ENCODE measurements at places on chromosomes 5 and 9.
A peak's percentile ranks its signal among the peaks of the same experiment; 100 is the strongest.

GRCh38 chr9:114386361-114386885, 1.4 kb downstream of the AKNA start:
- DNase-seq, result no peak

DNA sequence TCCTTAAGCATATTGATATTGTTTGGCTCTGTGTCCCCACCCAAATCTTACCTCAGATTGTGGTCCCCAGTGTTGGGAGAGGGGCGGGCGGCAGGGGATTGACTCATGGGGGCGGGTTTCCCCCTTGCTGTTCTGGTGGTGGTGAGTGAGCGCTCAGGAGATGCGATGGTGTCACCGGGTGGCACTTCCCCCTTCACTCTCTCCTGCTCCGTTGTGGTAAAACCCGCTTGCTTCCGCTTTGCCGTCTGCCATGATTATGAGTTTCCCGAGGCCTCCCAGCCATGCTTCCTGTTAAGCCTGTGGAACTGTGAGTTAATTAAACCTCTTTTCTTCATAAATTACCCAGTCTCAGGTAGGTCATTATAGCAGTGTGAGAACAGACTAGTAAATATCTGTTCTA, 229.1 kb downstream of the IRX2 start:
- no peak for DNase-seq

- DNase-seq, result no peak
These were observed 35.2 kb downstream of the DDX4 start for GRCh38 chr5:55773057-55773456.

- DNase-seq, result no peak
These were observed 16.1 kb downstream of the RORB start for GRCh38 chr9:74513221-74513620.

- no peak for DNase-seq
These were observed 64.0 kb upstream of the TLE4 start for GRCh38 chr9:79507801-79508200.

- DNase-seq, result no peak
These were observed 267.6 kb upstream of the DMRT1 start for GRCh38 chr9:573691-574410.

DNA sequence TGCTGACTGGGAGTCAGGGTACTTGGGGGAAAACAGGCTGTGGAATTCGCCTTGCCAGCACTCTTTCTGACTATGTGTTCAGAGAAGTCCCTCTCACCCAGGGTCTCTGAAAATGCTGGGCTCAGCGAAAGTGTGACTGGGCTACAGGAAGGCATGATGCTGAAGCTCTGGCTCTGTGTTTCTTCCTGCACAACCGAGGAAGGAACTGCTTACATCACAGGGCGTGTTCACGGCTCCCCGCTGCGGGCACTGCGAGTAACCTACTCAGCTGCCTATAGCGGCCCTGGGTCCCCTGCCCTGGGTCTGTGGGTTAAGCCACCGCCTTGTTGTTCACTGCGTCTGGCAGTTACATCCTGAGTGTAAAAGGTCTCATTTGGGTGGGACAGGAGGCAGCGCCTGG, 222.4 kb upstream of the IRX4 start:
- DNase-seq, result no peak

GRCh38 chr5:17448877-17449276, 49.2 kb upstream of the TAF11L2 start:
- no peak for DNase-seq

GRCh38 chr9:35114840-35115628, 628 bp downstream of the ATOSB start:
- no peak for DNase-seq

DNA sequence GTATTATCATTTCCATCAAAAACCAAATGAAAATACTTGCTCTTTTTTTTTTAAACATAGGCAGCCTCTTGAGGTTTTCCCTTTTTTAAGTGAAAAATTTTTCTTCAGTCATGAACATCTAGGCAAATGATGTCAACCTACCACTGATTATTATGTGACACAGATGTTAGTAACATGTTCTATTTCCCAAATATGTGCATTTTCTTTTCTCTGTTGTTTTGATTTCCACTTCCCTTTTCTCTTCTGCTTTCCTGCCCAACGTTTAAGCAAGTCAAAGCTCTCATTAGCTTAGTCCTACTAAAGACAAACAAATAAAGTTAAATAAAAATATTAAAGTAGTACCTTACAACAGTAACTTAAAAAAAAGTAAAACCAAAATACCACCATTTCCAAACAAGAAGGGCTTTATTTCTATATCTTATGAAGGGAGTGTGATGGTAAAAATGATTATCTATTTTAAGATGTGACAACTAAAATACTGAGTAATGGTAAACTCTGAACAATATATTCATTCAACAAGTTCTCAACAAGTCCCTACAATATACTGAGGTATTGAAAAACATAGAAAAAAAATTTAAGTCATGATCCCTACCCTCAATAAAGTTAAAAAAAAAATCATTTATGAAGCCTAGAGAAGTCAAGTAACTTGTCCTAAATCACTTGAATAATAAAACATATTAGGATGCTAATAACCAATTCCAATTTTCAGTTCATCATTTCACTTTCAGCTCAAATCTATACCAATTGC, 9.4 kb downstream of the SLC38A9 start:
- DNase-seq, result no peak

DNA sequence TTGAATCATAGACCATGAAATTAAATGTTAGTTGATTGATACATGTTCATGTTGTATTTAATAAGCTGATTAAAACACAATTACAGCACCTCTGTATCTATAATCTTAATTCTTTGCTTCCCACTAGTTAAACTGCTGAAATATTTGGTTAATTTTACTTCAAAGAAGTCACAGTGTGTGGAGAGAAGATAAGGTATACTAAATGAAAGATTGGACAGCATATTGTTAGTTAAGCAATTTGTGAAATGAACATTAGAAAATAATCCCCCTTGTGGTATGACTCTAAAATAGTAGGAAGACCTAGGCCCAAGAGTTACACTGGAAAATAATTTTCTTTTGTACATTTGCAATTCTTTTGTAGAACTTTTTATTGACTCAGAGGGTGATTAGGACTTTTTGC, 30.3 kb downstream of the MAN2A1 start:
- no peak for DNase-seq

- no peak for DNase-seq
These were observed 162.5 kb downstream of the MAPKAP1 start for GRCh38 chr9:125544484-125544883.

GRCh38 chr5:35938568-35939227, at the start of gene CAPSL:
TSS of gene CAPSL (minus strand) at chr5:35938622. CDS start at chr5:35921120, 17,502 bp downstream.
- DNase-seq, result no peak

GRCh38 chr5:35483780-35484179, 133.9 kb upstream of the SPEF2 start:
- no peak for DNase-seq

- no peak for DNase-seq
These were observed 23.3 kb downstream of the RAD1 start for GRCh38 chr5:34891981-34892380.

DNA sequence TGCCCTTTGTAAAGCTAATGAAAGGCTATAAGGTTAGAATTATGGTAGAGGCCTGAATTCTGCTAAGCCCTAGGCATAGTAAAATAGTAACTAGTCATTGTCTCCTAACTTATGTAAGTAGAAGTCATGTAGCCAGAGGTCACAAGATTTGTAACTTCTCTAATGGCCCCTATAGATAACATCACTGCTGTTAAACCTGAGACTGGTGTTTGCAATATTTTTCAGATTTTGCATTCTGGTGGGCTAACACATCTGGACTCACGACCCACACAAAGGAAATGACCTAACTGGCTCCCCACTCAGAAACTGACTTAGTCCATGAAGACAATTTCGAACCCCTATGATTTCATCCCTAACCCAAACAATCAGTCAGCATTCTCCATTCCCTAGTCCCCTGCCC, 37.2 kb upstream of the TTC39B start:
- no peak for DNase-seq

GRCh38 chr5:55517804-55518203, 17.0 kb downstream of the PLPP1 start:
- no peak for DNase-seq

- no peak for DNase-seq
These were observed 204.9 kb downstream of the ERCC6L2 start for GRCh38 chr9:96080364-96080763.

DNA sequence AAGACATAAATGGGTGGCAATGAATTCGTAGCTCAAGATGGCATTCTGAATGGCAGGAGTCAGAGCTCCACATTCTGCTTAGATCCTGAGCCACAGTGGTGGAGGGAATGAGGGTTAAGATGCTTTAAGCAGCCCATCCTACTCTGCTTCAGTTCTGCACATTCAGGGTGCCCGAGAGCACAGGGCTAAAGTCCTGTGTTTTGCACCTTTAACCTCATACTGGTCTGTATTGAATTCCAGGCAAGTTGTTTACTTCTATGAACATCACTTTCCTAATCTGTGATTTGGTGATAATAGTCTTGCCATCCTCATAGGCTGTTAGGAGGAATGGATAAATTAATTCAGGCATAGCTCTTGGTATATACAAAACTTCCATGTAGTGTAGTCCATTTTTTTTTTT, 321.6 kb upstream of the CD180 start:
- DNase-seq, result no peak

DNA sequence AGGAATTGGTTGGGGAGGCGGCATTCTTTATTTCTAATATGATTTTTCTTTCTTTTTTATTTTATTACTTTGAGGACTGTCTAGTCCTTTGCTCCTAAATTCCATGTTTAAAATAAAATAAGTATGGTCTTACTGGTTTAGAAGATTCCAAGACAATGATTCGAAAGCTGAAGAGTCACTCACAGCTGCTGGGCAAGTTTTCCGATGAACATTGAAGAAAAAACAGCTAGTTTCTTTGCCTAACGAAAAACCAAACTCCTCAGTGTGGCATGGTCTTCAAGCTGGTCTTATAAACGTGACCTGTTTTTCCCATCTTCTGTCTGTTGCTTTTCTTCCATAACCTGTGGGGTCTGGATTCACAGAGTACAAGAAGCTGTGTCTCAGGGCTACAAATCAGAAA, 25.1 kb downstream of the ZNF474 start:
- DNase-seq, result no peak

DNA sequence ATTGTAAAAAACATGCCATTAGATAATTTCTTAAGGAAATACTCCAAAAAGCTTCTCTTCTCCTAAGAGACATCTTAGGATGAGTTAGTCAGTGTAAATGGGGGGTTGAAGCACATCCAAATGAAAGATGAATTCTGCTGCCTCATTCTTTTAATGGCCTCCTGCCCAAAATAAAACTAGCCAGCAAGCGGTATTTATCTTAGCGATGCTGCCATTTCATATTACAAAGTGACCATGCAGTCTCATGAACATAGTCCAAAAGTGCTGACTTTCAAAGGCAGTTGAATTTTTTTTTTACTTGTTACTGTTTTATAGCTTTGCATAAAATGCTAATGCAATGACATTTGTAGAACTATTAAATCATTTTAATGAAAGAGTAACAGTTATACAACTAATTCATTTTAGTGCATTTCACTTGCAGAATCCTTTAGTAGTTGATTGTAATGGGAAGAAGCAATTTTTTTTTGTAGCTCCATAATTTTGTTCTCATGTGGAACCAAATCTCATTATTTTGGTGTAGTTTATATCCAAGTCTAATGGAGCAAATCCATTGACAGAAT, 151.5 kb downstream of the CAVIN4 start:
- no peak for DNase-seq

- no peak for DNase-seq
These were observed 33.9 kb upstream of the KCNN2 start for GRCh38 chr5:114327987-114328386.

DNA sequence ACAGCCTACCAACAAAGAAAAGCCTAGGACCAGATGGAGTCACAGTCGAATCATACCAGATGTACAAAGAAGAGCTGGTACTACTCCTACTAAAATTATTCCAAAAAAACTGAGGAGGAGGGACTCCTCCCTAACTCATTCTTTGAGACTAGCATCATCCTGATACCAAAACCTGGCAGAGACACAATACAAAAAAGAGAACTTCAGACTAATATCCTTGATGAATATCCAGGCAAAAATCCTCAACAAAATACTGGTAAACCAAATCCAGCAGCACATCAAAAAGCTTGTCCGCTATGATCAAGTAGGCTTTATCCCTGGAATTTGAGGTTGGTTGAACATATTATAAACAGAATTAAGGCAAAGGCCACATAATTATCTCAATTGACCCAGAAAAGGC, 900.4 kb upstream of the ARRDC3 start:
- no peak for DNase-seq

- DNase-seq, result no peak
These were observed 72.1 kb upstream of the HSPA9 start for GRCh38 chr5:138647261-138647788.

GRCh38 chr9:22683700-22684075, 237.1 kb downstream of the DMRTA1 start:
- DNase-seq, result no peak

DNA sequence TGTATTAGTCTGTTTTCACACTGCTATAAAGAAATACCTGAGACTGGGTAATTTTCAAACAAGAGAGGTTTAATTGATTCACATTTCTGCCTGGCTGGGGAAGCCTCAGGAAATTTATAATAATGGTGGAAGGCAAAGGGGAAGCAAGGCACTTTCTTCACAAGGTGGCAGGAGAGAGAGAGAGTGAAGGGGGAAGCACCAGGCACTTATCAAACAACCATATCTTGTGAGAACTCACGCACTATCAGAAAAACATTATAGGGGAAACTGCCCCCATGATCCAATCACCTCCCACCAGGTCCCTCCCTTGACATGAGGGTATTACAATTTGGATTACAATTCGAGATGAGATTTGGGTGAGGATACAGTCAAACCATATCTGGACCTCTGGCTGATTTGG, 34.7 kb downstream of the ADRB2 start:
- no peak for DNase-seq

DNA sequence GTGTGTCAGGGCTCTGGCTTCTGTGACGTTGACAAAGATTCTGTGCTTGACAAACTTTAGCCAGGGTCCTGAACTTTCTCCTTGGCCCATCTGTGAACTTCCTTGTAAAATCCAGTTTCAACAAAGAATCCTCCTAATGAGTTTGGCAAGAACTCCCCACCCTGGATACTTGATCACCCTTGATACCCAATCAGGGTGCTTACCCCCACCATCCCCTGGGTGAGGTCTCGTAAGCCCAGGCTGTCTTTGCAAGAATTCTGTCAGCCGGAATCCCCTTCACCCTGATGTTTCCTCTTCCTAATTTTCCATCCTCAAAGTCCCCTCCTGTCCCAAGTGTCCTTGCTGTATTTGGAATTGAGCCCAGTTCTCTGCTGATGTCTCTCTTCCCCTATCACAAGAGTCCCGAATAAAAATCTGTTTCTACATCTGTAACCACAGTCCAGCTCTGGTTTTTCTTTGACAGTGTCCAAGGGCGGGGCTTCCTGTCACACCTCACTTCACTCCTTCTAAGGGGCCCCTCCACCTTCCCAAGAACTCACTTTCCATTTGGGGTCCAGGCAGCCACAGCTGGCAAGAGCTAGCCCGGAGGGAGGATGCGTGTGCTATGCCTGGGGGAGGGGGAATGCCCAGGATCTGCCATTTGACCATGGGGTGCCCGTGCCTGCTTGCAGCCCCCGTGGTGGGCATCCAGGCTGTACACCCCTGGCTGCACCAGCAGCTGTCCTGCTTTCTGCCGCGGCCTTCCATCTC, 2.7 kb upstream of the CARD19 start:
- no peak for DNase-seq

GRCh38 chr5:127256886-127257597, 33.6 kb upstream of the MEGF10 start:
- DNase-seq, result no peak

- no peak for DNase-seq
These were observed 10.9 kb upstream of the DOLPP1 start for GRCh38 chr9:129069862-129070641.

GRCh38 chr5:73454379-73455036, 5.9 kb upstream of the FOXD1 start:
- DNase-seq, result peak; percentile 26

GRCh38 chr5:133244242-133244641, 192.4 kb downstream of the HSPA4 start:
- DNase-seq, result peak; percentile 12

- no peak for DNase-seq
These were observed 43.6 kb downstream of the SERINC5 start for GRCh38 chr5:80212171-80212667.
